ENCODE measurements at places on chromosomes 4 and X. TPM values are rescaled to one million over a fixed set of nuclear protein-coding genes. Genes with fewer than 3 reads are reported as not detected.

DNA sequence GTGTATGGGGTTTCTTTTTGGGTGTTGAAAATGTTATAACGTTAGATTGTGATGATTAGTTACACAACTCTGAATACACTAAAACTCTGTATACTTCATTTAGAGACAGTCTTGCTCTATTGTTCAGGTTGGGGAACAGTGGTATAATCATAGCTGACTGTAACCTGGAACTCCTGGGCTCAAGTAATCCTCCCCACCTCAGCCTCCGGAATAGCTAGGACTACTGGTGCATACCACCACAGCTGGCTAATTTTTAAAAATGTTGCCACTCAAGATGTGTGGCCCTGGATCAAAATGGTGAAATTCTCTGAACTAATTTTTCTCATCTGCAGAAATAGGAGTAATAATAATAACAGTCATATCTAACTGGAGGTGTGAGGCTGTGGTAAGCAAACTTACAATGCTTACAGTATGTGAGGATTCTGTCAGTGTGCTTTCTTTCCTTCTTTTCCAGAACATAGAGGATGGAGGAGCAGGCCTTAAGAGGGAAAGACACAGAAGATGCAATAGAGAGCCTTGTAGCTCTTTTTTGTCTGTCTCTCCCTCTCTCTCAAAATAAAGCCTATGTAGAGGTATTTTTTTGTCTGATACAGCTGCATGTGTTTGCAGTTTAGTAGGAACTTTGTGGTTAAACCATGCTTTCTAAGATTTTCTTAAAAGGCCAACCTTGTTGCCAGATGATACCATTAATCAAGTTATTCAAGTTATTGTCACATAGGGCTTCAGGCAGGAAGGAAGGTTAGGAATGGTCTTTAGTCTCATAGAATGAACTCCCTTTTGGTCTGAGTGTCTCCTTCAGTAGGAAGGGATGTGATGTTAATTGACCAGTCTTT is 7.5 kb downstream of the ADD1 start:
- DNase-seq: no peak

- DNase-seq: no peak
These were observed 823.2 kb upstream of the FRG1 start for GRCh38 chr4:189117426-189117825.

DNA sequence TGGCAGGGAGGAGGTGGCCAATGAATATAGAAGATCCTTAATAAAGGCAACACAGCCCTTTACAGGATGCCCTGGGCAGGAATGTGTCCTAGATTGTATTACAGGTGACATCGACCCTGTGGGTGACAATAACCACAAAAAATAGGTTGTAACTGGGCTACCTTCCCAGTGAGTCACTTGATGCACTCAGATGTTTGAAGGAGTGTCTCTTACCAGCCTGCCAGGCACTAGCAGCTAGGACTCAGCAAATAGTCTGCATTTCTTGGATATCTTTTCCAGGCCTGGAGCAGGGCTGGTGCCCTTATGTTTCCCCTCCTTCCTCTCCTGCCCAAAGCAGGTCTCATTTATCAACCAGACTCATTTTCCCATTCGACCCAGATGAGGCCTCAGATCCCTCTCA is 50.9 kb upstream of the TMEM164 start:
- no peak for DNase-seq

- peak; percentile 4 for DNase-seq
These were observed 45.8 kb downstream of the SLC39A8 start for GRCh38 chr4:102299354-102300107.

- DNase-seq: peak; percentile 17
These were observed 302.9 kb upstream of the GATB start for GRCh38 chr4:152063621-152064240.

GRCh38 chr4:5259471-5259870 is 208.2 kb downstream of the STK32B start:
- DNase-seq: no peak

DNA sequence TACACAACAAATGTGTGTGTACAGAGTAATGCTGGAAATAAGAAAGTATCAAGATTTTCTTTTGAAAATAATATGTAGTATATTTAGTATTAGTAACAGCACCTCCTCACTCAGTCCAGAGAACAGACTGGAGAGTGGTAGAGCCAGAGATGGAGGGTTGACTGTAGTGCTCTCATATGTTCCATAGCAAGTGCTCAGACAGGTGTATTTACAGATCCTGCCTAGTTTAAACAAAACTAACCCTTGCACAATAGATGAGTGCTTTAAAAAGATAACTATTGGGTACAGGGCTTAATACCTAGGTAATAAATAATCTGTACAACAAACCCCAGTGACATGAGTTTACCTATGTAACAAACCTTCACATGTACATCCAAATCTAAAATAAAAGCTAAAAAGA is 381.0 kb upstream of the EMCN start:
- DNase-seq: no peak

- DNase-seq: no peak
These were observed 406.1 kb downstream of the GPM6A start for GRCh38 chr4:175405961-175406360.

- DNase-seq: no peak
These were observed 52.8 kb upstream of the CCSER1 start for GRCh38 chr4:90074322-90074886.

DNA sequence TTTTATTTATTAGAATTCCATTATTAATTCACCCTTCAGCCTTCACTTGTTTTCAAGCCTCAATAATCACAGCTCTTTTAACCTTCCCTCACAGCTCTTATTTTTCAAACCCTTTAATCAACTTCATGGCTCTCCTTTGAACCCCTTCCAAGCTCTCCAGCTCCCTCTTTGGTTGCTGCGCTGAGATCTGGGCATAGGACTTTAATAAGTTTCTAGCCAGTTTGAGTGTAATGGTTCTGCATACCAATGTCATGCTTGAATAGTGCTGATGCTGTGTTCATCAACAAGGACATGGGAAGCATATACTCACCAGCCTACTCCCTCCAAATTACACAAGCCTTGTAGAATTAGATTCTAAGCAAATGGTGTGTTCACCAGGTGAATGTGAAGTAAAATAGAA is 3.5 kb upstream of the RNF212 start:
- no peak for DNase-seq

- no peak for DNase-seq
These were observed 24.4 kb upstream of the HMX1 start for GRCh38 chr4:8896071-8896470.

DNA sequence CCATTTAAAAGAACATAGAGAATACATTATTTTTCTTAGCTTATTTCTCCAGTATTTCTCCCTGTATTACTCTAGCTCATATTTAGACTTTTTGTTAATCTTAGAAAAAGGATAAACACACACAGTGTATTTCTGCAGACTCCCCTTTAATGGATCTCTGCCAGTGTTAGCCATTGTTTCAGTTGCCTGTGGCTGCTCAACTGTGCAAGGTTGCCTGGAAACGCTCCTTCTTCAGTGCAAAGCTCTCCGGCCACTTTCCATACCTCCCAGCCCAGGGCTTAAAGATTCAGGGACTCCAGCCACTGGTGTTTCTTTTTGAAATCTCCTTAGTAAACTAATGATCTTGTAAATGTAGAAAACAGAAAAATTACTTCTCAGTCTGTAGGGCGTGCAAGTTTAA is 104.9 kb downstream of the SLIT2 start:
- DNase-seq: no peak

GRCh38 chr4:242121-242848 is 63.0 kb downstream of the ZNF732 start:
- DNase-seq: peak; percentile 52

The FREM3 gene
- total RNA-seq: not detected

The EPGN gene
- 0.22 TPM for total RNA-seq

All from activated T-cell treated with anti-CD3 and anti-CD28 coated beads, Interleukin-2, amount 50 U/mL, for 4 hours (primary cell).